NCI-H345 (cell line): ENCODE measurements at places on chromosomes 13 and 19.

DNA sequence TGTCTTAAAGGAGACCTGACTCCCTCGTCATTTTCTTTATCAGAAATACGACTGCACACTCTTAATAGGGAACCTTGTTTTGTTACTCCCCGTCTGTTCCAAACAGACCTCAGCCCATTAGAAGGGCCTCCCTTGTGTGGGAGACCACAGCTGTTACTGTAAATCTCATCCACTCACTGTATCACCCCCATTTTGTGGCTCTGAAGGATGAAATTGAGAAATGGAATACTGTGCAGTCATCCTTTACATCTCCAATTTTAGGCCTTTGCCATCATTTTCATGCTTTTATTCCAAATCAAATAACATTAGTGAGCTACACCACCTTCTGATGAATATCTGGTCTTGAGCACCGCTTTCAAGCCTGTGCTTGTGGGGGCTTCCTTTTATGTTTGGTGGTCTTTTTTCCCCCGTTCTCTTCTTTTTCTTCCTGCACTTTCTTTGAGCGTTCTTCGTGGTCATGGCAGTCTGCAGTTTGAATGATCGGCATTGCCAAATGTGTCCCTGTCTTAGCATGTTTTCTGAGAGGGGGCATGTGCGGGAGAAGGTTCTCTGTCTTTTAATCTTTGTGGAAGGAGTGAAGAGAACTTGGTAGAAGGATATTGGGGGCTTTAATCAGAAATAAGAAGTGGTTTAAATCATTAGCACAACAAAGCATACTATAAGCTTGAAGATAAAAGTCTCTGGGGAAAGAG, 65.8 kb downstream of the GGACT start:
- no peak for DNase-seq

GRCh38 chr13:39915418-39915817, 260.0 kb downstream of the COG6 start:
- no peak for DNase-seq

- DNase-seq, result no peak
These were observed 38.9 kb downstream of the SOX1 start for GRCh38 chr13:112105892-112106291.

DNA sequence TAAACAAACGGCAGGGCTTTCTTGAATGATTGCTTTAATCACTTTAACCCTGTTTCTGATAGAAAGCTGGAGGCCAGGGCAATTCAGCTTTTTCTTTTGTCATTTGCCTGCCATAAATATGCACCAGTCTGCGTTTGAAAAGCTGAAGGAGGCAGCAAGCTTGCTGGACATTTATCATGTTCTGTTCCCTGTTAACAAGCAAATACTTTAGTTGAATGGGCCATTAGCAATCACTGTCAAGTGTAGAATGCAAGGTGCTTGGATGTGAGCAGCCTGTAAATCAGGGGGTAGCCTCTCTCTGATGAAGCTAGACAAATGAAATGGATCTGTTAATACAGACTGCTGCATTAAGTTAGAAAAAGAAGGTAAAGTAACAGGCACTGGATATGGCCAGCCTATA, 7.6 kb downstream of the EFNB2 start:
- peak; percentile 75 for DNase-seq

DNA sequence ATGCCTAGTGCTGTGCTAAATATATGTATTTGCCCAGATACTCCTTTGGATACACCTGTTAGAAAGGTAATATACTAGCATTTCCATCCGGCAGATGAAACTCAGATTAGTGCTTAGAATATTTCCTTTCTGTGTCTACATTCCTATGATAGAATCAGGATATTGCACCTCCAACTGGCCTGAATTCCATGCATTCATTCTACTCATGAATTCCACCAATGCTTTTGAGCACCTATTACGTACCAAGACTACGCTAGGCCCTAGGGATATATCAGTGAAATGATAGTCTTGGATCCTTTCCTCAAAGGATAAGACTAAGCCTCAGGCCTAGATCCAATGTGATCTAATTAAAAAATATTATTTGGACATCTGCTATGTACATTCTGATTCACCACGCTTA, 223.8 kb upstream of the SERP2 start:
- no peak for DNase-seq

GRCh38 chr19:38875656-38876395, 2.2 kb downstream of the RINL start:
- DNase-seq, result no peak
